Ureter (tissue), 1 donor: ENCODE measurements at places on chromosomes 5 and 9. TPM values are rescaled to one million over a fixed set of nuclear protein-coding genes. Genes with fewer than 3 reads are reported as not detected.

Gene GPR21
- total RNA-seq: 7.8 TPM

Gene NUDT12
- total RNA-seq: 15.7 TPM

Gene ZNF879
- total RNA-seq: 4.1 TPM

Gene CCNJL
- 12.4 TPM for total RNA-seq

Gene CCDC152
- 0.47 TPM for total RNA-seq
